ENCODE measurements at places on chromosomes 12 and 14.

GRCh38 chr12:130632642-130633041, 83.5 kb downstream of the RIMBP2 start:
- no peak for DNase-seq

DNA sequence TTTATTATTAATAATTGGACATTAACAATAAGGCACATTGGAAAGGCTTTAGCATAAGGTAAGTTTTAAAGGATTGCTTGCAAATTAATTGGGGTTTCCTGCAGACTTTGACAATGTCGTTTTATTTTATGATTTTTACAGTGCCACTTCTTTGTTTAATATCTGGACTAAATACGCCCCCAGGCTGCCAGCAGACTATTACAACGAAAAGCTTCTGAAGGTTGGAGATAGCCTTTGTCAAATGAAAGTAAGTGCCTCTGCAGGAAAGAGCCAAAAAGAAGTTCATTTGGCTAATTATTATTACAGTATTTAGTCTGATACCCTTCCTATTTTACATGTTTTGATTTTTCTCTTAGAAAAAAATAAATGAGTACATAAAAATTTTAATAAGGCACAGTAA, 11.3 kb downstream of the CFAP54 start:
- DNase-seq, result no peak

DNA sequence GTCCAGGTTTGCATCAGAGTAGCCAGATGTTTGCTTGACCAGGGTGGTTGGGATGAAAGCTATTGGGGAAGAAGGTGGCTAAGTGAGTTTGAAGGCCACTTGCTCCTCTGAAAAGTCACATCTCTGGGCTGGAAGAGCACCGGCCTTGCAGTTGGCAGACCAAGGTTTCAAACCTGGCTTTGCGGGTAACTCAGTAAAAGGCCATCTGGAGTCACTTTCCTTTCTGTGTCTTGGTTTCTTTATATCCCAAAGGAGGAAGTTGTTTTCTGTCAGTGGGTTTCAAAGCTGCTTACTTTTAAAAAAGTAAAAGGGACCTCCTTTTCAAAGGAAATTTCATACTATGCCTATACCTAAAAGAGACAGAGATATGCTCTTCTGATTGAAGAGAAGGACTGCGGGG, 26.2 kb upstream of the CMA1 start:
- no peak for DNase-seq

GRCh38 chr12:129127211-129127610, 273.9 kb downstream of the GLT1D1 start:
- DNase-seq, result no peak

GRCh38 chr14:101009531-101009930, 106.0 kb upstream of the RTL1 start:
- DNase-seq, result no peak

DNA sequence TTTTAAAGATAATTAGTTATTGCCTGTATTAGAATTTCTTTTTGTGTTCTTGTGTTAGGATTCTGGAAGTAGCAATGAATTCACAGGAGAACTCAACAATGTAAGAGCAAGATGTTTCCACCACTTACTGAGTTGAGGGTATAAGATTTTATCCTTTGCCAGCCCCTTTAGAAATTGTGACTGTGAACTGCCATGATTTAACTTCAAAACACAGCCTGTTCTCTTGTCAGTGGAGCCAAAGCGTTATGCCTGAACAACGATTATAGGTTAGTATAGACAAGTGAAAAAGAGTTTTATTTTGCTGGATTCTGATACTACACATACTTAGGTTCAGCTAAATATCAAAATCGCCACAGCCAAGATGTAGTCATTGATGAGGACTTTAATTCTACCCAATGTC, 101.6 kb downstream of the CRADD start:
- DNase-seq, result no peak

DNA sequence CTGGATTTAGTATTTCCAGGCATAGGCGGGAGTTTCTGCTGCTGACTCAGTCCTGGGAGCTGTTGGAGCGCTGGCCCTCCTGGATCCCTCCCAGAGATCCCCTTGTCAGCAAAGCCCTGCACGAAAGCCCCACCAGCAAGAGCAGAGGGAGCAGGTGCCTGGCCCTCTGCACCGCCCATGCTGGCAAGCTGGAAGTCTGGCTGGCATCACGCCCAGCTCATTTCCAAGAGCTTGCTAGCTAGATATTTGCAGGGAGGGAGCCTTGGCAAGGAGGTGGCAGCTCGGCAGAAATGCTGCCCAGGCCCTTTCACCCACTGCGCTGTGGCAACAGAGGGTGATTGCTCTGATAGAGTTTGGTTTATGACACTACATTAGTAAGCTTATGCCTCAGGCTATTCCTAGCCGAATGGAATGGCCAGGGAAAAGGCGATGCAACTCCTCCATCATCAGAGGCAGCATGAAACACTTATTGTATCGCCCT, 193.9 kb downstream of the EMP1 start:
- DNase-seq, result no peak

DNA sequence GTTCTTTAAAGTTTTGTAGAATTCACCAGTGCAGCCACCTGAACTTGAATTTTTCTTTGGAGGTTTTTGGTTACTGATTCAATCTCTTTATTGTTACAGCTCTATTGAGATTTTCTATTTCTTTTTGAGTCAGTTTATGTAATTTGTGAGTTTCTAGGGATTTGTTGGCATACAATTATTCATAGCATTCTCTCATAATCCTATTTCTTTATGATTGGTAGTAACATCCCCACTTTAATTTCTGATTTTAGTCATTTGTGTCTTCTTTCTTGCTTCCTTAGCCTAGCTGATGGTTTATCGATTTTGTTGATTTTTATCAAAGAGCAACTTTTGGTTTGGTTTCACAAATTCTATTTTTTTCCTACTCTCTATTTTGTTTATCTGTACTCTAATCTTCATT, 17.9 kb upstream of the BBS10 start:
- DNase-seq, result no peak

DNA sequence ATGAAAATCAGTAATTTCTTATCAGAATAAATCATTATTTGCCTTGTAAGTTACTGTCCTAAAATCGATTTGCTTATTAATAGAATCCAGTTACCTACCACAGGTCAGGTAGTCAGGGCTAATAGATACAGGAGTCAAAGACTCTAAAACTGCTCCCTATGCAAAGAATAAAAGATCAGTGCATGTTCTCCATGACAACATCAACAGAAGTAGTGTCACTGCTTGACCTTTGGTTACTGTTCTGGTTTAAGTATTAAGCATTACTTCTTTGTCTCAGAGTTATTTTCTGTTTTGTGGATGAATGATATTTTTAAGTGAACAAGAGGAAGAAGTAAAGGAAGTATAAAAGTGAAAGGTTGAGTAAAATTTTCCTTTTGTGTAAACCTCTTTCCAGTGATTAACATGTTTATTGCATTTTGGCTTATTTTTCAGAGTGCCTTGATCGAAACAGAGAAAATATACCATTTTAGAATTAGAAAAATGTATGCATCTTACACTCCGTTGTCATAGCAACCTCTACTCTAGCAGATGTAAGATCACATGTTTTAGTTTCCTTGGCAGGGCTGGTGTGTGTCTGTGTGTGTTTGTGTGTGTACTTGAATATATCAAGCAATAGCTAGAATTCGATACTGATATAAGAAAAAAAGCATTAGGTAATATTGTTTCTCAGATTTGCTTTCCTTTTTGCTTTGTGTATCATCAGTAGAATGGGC, 44.7 kb downstream of the ABCD2 start:
- no peak for DNase-seq

GRCh38 chr14:37083599-37083998, 88.8 kb downstream of the SLC25A21 start:
- no peak for DNase-seq

DNA sequence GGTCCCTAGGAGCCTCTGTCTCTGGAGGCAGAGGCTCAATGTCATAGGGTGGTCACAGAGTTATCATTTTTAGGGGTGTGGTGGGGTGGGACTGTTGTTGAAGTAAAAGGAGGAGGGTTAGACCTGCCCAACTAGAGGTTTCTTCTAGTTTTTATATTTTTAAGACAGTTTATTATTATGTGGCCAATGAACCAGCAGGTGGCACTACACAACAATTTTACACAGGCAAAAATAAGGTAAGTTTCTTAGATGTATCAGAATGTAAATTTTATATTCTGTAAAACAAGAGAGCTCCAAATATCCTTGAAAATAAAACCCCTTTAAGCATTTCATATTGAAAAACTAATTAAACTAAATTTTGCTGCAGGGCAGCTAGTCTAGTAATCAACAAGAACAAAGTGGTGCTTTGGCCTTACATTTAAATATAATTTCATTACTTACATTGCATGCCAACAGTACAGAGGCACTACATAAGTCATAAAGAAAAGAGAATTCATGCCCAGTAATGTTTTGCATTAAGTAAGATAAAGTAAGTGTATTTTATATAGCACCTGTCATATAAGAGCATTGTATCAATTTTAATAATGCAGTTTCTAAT, 22.2 kb upstream of the OVCH1 start:
- DNase-seq, result no peak

DNA sequence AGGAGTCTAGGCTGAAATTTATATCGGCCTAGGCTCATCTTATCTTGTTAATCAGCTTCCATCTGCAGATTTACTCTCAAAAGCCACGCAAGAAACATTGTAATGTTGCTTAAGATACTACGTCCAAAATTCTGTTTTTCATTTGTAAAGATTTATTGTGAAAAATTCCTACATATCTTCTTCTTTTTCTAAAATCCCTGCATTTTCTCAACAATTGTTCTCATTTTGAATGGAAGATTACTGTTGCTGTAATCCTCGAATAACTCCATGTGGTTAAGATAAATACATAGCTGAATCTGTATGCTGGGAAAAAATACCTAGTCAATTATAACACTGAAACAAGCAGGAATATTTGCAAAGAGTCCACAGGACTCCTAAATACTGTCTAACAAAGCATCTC, 15.6 kb downstream of the INSM2 start:
- no peak for DNase-seq

- DNase-seq, result no peak
These were observed 21.0 kb upstream of the RIC8B start for GRCh38 chr12:106753526-106753925.

GRCh38 chr14:67524634-67524963, 8.5 kb upstream of the PLEKHH1 start:
- DNase-seq, result no peak

DNA sequence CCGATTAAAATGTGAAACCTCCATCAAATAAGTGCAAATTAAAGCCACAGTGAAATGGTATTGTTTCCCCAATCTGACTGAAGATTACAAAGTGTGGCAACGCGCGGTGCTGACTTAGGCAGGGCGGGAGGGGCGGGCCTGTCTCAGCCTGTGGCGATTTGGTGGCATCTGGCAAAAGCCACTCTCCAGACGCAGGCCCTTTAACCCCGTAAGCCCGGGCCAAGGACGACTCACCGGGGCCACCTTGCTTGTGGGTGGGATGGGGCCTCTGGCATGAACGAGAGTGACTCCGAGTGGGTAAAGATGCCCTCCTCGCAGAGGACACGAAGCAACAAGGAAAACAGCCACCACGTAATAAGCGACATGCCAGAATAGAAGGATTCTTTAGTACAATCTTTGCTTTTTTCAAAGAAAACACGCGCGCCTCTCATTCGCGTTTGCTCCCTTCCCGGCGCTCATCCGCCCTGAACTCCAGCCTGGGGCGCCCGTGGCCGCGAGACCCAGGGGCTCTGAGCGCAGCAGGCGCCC, 815 bp downstream of the DEGS2 start:
- no peak for DNase-seq

GRCh38 chr12:100666588-100666987, 93.1 kb downstream of the GAS2L3 start:
- no peak for DNase-seq

- no peak for DNase-seq
These were observed 68.5 kb downstream of the FBXL14 start for GRCh38 chr12:1525858-1526257.

Measured in stimulated activated CD8-positive, alpha-beta memory T cell treated with anti-CD3 and anti-CD28 coated beads, Interleukin-2, amount 100 ng/mL, for 1 hour (primary cell).